Liver (tissue), 10 donors: ENCODE measurements at places on chromosomes 6 and 20. TPM values are rescaled to one million over a fixed set of nuclear protein-coding genes. Genes with fewer than 3 reads are reported as not detected.
A peak's percentile ranks its signal among the peaks of the same experiment; 100 is the strongest.

Gene SPATS1
- not detected for total RNA-seq

Gene HSPA12B
- 1.8 TPM for total RNA-seq

Gene GRM1
- total RNA-seq, result 0.05 TPM

Gene CCN5
- not detected for total RNA-seq

Gene UBE2J1
- 20.0 TPM for total RNA-seq

GRCh38 chr6:160428069-160428430, 79.9 kb downstream of the SLC22A3 start:
- no peak for DNase-seq

DNA sequence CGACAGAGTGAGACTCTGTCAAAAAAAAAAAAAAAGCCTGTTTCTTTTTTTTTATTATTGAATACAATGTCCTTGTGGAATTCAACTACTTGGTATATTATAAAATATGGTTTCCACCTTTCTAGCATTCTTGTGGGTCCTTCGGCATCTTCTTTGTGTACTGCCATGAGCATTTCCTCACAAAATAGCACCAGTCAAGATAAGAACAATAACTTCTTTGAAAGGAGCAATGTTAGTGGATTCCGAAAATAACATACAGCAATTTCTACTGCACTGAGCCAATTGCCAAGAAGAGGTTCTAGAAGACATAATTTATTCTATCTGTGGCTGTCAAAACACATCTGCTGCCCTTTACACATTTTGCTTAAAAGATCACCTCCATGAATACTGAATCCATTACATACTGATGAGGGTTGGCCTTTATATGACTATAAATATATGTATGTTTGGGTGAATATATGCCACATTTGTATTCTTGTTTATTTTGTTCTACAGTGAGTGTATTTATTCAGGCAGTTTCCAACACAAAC, 19.1 kb upstream of the SPTLC3 start:
- no peak for DNase-seq

DNA sequence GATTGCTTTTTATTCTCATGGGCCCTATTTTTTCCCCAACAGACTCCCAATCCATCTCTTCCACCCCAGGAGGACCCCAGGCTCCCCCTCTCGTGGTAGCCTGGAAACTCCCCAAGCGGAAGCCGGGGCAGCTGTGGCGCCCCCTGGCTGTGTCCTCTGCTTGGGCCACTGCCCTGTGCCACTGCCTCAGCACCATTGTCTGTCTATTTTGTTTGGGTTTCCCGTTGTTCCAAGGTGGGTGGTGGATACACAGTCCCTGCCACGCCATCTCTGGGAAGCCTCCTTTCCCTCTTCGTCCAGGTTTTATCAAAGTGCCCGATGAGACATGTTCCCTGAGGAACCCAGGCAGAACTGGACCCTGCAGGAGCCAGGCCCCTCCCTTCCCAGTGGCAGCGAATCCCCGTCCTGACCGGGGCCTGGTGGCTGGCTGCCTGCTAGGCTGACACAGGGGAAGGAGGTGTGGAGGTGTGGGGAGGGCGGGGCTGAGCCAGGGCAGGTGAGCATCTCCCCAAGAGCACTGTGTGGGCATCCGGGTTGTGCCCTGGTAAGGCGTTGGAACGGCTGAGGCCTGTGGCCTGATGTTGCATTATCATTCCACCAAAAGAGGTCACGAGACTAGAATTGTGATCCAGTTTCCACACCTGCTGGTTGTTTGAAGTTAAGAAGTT, 228.2 kb downstream of the CDH4 start:
- no peak for DNase-seq

DNA sequence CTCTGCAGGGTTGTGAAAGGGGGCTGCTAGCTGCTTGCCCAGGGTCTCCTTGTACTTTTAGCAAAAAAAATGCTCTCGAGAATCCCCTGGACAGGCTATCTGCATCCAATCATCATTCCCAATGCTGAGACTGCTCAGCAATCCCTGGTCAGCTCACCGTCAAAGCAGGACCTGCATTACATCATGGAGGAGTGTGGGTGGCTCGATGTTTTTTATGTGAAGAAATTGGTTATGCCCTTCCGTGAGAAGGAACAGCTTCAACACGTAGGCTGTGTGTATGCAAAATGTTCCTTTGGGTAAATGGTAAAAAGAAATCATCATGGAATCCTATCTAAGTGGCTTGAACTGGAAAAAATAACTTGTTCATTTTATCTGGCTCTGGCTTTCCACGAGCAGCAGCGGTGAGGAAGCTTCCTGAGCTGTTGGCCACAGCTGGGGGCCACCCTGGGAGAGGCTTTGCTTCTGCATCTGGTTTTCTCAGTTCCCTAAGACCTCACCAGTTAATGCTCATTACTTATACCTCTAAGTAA, 111.4 kb downstream of the FYN start:
- no peak for DNase-seq

GRCh38 chr20:40711079-40711478, 22.0 kb upstream of the MAFB start:
- no peak for DNase-seq

DNA sequence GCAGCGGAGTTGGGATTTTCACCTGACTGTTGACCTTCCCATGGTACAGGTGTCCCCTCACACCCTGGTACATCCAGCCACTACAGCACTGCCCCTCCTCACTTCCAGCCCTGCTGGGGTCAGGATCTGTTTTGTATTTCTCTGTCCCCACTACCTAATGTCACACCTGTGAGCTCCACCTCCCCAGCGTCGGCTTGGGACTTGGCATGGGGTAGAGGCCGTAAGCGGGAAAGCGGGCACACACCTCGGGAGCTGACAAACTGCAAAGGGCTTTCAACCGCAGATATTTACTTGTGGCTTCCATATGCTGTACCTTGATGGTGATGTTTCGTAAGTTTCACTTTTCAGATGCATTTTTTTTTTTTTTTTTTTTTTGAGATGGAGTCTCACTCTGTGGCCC, 5.4 kb upstream of the CCN5 start:
- no peak for DNase-seq

- DNase-seq, result no peak
Measured at GRCh38 chr20:57808264-57809070, 98.7 kb upstream of the PMEPA1 start.

DNA sequence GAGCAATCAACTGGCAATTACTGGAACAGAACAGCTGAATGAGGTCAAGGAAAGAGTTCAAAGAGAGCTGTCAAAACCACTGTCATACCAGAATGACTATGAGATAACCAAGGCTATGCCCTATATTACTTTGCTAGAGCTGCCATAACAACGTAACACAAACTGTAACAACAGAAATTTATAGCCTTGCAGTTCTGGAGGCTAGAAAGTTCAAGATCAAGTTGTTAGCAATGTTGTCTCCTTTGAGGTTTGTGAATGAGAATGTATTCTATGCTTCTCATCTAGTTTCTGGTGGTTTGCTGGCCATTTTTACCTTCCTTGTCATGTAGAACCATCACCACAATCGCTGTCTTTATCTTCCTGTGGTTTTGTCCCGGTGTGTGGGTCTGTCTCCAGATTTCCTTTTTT, 1323.0 kb upstream of the GJE1 start:
- DNase-seq, result no peak

DNA sequence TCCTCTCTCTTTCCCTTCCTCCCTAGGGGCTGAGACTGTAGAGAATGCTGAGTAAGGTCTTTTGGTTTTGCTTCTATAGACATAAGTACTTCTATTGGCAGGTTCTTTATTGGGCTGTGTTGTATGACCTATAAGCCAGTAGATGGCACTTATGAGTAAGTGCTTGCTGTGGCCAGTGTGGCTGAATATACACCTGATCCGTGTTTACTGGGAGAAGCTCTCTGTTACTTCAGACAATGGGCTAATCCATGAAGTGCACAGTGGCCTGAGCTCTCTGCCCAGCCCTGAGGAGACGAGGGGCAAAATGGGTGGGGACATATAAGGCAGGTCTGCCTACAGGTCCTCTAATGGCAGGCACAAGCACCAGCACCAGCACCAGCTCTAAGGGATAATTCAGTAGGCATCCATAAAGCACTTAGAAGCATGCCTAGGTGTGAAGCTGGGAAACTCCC, 610.3 kb downstream of the RNF144B start:
- DNase-seq, result no peak

DNA sequence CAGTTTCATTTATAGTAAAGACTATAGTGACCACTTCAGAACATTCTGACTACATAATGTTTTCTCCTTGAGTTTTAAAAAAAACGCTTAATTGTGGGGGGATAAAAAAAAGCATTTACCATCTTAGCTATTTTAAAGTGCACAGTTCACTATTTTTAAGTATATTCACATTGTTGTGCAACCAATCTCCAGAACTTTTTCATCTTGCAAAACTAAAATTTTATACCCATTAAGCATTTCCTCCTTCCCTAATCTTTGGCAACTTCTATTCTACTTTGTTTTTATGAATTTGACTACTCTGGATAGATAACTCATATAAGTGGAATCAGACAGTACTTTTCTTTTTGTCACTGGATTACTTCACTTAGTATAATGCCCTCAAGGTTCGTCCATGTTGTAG, 62.3 kb downstream of the FKBP5 start:
- DNase-seq, result no peak

DNA sequence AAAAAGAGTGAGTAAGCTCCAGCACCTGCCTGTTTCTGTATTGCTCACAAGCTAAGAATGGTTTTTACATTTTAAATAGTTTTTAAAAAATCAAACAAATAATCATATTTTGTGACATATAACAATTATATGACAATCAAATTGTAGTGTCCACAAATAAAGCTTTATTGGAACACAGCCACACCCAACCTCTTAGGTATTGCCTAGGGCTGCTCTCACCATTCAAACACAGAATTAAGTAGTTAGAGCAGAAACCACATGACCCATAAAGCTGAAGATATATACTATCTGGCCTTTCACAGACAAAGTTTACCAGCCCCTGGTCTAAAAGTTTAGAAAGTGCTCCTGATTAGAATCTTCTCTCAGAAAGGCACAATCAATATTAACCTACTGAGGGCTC, 11.2 kb downstream of the TNFRSF21 start:
- DNase-seq, result no peak

GRCh38 chr20:38125157-38126056, 39.7 kb downstream of the TGM2 start:
- DNase-seq, result peak; percentile 69

- DNase-seq, result peak; percentile 76
Measured at GRCh38 chr6:41039060-41039998, at the start of gene UNC5CL. UNC5CL (minus strand) TSS chr6:41039221; CDS start chr6:41035074, 4,147 bp downstream.

- DNase-seq, result no peak
Measured at GRCh38 chr20:54698373-54698772, 223.0 kb downstream of the DOK5 start.
